Stimulated activated CD8-positive, alpha-beta memory T cell treated with anti-CD3 and anti-CD28 coated beads, Interleukin-4, amount 100 ng/mL, for 1 hour (primary cell): ENCODE measurements at places on chromosomes 1 and 21.

DNA sequence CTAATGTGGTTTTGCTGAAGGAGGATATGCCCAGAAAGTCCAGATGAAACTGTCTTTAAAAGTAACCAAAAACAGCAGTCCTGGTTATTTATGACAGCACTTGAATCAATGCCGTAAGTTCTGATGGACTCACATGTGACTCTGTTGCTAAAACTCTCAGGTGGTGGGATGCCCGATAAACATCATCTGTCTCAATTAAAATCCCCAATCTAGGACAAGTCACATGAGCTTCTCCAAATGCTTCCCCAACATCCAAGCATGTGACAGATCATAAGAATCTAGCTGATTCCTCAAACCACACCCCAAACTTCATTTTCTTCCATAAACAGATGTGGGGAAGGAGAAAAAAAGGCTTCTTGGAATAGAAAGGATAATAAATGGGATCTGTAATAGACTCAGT, 786 bp upstream of the CTSK start:
- no peak for DNase-seq

DNA sequence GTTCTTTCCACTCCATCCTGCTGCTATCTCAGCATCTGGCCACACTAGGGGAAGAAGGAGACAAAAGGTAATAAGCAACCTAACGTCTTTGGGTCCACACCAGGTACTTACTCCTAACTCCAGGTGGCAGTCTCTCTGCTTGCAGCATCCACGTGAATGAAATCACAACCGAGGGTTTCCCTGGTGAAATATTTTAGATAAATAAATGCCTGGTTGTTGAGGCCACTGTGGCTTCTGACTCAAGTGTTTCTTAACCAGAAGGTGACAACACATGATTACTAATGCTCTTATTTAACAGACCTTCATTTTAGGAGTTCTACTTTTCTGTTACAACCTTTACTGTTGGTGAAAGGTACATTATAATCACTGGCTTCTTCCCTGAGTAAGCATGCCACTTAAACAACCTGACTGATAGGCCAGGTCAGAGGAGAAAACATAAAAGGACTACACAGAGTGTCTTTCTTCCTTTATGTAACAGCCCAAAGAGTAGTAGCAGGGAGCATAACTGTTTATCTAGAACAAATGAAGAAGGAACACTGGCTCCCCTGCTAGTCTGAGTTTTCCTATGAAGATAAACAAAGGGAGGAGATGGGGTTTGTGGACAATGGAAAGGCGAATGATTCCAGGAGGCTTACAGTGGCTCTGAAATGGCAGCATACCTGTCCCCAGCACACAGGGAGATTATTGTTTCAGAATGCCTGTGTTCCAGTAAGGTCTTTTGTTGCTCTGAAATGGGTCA, 59.9 kb downstream of the SYT6 start:
- DNase-seq: no peak

DNA sequence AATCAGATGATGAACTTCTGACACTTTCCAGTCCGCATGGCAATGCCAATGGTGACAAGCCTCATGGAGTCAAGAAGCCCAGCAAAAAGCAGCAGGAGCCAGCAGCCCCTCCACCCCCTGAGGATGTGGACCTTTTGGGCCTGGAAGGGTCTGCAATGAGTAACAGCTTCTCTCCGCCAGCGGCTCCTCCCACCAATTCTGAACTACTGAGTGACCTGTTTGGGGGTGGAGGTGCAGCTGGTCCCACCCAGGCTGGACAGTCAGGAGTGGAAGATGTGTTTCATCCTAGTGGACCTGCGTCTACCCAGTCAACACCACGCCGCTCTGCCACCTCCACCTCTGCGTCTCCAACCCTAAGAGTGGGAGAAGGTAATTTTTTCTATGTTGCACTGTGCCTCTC, 28.0 kb upstream of the LEPR start:
- DNase-seq: no peak

DNA sequence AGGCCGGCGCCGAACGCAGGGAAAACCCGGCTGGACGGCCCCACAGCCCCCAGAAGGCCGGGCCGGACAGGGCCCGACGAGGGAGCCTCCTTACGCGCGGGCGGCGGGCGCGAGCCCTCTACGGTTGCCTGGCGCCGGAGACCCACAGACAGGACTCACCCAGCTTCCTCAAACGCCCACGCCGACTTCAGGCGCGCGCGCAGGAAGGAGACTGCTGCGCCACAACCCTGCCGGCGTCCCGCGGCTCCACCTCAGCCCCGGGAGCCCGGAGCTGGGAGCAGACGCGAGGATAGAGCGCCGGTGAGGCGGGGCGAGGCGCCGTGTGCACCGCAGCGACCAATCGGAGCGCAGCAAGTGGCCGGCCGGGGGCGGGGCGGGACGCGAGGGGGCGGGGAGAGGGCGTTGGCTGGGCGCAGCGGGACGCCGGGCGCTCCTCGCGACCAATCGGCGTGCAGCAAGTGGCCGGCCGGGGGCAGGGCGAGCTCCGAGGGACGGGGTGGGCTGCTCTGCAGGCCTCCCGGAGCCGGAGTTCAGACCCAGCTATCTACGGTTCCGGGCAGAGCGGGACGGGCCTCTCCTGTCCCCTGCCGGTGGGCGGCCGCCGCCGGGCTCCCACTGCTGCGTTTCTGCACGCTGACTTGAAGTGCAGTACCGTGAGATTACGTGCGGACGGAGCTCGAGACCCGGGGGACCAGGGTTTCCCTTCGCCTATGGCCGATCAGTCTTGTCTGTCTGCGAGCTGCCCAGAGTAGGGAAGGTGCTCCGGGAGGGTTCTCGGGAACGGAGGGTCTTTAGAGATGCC, at the start of gene TMEM50B:
Gene TMEM50B, minus strand, starts transcription at position 296 of the 802 bp plus-strand sequence. CDS start 11,089 bp downstream, outside the sequence.
- DNase-seq: peak; percentile 95

DNA sequence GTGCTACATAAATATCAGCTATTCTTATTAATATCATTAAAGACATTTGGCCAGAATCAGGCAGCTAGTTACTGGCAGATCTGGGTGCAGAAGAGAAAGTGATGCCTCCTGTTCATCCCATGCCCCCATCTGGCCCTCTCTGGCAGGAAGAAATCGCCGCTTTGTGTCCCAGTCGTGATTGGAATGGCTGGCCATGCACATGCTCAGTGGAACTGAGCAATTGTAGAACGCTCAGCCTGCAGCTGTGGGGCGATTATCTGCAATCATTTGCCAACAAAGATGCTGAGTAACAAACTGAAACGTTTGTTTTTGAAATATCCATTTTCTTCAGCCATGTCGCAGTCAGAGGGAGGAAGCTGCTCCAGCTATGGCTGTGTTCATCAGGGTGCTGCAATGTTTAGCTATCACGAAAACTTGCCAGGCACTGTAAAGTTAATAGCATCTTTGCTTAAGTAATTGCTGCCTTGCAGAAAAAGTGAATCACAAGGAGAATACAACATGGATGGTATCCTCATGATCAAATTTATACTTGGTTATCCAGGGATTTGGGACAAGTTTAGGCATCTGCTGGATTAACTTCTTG, 36.5 kb downstream of the NGF start:
- DNase-seq: no peak

DNA sequence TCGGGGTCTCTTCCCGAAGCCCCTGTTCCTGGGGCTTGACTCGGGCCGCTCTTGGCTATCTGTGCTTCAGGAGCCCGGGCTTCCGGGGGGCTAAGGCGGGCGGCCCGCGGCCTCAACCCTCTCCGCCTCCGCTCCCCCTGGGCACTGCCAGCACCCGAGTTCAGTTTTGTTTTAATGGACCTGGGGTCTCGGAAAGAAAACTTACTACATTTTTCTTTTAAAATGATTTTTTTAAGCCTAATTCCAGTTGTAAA, 158.7 kb downstream of the RUNX1 start:
- DNase-seq: no peak

DNA sequence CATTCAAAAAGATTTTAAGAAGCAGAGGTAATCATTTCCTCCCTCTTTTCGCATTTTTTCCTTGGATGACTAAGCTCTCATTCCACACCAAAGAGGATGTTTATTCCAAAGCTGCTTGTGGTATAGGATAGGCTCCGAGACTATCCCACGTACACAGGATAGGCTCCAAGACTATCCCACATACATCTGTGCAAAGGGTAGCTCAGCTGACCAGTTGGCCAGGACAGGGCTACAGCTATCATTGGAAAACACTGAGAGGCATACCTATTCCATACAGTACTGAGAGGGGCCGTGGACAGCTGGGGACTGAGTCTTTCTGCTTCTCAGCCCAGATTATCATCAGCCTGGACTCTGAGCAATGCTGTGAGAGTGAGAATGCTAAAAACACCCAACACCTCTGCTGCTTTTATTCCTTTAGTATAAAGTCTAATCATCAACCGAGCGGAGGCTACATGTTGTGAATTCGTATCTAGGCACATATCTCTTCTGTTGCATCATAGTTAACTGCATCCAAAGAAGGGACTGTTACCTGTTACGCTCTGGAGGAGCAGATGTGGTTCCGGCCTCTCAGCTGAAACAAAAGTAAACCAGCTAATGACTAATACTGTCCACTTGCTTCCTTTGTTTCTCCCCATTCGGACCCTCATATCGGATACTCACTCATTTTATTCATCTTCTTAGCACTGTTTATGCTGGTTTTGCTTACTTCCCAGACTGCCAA, 141.0 kb downstream of the TNFSF18 start:
- no peak for DNase-seq
